ENCODE measurements at places on chromosomes 11 and 22. TPM values are rescaled to one million over a fixed set of nuclear protein-coding genes. Genes with fewer than 3 reads are reported as not detected.
A peak's percentile ranks its signal among the peaks of the same experiment; 100 is the strongest.

- H3K36me3 ChIP-seq = no peaks in the 10 kb centered on the region
- no peaks in the 10 kb centered on the region for H3K4me1 ChIP-seq
- H3K4me3 ChIP-seq = no peak overlapping the region
- H3K27me3 ChIP-seq = peaks cover 3% of the 10 kb centered on the region
- DNase-seq = no peak
Observed at GRCh38 chr11:121104312-121104762, 3.3 kb downstream of the TECTA start.

Gene UPK2
- 0.21 TPM for total RNA-seq

DNA sequence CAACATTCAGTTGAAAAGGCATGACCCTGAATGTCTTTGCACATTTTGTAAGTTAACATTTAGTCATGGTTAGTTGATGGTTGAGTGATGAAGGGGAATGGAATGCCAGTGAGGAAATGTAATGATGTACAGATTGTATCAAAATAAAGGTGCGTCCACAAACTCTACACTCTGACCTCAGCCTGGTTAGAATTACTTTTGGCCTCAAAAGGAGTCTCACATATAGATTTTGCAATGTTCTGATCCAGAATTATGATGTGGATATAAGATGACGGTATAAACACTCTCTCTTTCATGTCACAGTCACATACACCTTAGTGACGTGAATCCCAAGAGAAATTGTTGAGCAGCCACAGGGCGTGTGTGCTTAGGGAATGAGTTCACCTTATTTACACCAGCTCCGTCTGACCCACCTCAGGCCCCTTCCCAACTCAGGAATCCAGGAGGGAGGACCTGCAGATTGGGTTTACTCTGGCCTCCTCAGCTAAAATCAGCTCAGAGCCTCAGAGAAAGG is 100.1 kb downstream of the RDX start:
- H3K4me1 ChIP-seq = peaks cover 23% of the 10 kb centered on the region
- no peak overlapping the region for H3K4me3 ChIP-seq
- H3K27ac ChIP-seq = no peak overlapping the region
- H3K36me3 ChIP-seq = peaks cover 3% of the 10 kb centered on the region

Gene OR8J3
- total RNA-seq = not detected

Gene GAB4
- not detected for total RNA-seq

DNA sequence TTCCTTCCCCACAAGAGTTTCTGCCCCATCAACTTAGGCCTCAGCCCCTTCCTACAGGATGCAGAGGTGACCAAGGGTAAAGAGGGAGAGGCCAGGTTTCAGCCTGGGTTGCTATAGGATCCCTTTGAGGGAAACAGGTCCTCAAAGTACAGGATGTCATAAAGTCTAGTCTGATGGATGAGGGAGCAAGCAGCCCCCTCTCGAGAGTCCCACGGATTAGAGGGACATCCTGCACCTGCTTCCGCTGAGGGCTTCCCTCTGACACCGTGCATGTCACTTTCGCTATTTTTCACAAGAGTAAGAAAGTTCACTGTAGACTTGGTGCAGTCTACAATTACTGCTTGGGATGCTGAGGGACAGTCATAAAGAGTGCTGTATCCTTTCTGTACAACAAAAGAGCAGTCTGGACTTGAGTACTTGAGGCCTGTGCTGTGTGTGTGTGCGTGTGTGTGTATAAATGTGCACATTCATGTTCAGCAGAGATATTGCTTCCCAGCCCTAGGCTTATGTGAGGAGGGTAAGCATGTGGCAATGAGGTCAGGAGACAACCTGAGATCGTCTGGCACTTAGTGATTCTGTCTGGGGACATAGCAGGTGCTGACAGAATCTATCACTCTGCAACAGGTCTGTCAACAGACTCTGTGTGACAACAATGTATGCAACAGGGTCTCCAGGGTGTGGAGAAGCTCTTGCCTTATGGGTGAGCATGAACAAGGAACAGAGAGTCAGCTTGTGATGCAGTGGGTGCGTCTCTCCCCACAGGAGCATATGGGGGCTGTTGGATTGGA is 18.0 kb upstream of the CHST1 start:
- H3K36me3 ChIP-seq = no peaks in the 10 kb centered on the region
- no peaks in the 10 kb centered on the region for H3K4me1 ChIP-seq
- H3K27ac ChIP-seq = no peak overlapping the region
- no peak for DNase-seq

DNA sequence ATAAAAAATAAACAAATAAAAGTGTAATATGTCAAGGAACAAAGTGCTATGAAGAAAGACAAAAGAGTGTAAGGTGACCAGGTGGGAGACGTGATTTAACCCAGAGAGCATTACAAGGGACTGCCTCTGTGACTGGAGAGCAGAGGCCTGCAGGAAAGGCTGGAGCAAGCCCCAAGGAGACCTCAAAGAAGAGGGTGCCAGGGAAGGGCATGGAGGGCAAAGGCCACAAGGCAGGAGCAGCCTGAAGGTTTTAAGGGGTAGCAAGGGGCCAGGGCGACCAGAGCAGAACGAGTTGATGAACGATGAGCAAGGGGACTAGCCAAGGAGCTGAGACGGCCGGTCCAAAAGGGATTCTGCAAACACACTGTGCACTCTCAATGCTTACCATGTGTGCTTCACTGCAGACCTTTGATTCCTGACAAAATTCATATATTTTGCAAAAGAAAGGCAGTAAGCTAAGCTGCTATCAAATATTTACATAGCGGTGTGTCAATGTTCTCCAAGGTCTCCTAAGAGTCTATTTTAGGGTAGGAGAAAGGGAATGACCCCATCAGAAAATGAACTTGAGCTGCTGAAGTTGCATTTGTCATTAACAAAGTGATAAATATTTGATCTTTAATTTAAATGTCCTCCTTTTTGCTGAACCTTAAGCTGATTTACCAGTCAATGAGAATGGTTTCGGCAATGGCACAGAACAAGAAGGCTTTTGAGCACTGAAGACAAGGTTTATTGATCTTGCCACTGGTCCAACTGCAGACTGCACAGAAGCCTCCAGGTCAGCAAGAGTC is 50.5 kb downstream of the SMCO4 start:
- no peak overlapping the region for H3K27ac ChIP-seq
- DNase-seq = no peak
- H3K27me3 ChIP-seq = no peaks in the 10 kb centered on the region

Gene MS4A3
- total RNA-seq = not detected

Gene CARNS1
- total RNA-seq = 0.68 TPM

GRCh38 chr11:70067591-70068341 is 10.4 kb upstream of the ANO1 start:
- peaks cover 33% of the 10 kb centered on the region for H3K27me3 ChIP-seq
- no peak overlapping the region for H3K4me3 ChIP-seq
- H3K4me1 ChIP-seq = no peaks in the 10 kb centered on the region
- no peak overlapping the region for H3K27ac ChIP-seq

- peaks cover 16% of the 10 kb centered on the region for H3K4me1 ChIP-seq
- H3K36me3 ChIP-seq = no peaks in the 10 kb centered on the region
- no peaks in the 10 kb centered on the region for H3K27me3 ChIP-seq
- peak; percentile 28 for DNase-seq
Observed at GRCh38 chr22:38262051-38262795, 10.6 kb downstream of the TMEM184B start.
